Endothelial cell of umbilical vein (primary cell): ENCODE measurements at places on chromosomes 2 and 18. TPM values are rescaled to one million over a fixed set of nuclear protein-coding genes. Genes with fewer than 3 reads are reported as not detected.

DNA sequence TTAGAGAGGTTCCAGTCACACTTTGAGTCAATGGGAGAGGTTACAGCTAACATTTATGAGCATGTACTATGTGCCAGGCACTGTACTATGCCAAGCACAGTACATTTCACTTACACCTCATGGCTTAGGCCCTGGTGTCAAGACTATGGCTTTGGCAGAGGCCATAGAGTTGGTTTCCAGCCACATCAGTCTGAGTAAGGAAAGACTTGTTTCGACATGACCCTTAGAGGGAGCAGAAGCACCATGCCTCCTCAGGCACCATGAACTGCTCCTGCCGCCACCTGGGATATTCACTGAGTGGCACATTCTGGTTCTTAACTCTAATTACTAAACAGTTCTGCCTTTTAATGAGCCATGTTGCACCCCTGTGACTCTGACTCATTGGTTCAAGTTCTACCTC, 12.7 kb downstream of the DGUOK start:
- H3K27ac ChIP-seq = no peak overlapping the region
- H3K36me3 ChIP-seq = peaks cover 5% of the 10 kb centered on the region
- no peak for DNase-seq
- peaks cover 5% of the 10 kb centered on the region for H3K4me1 ChIP-seq
- H3K27me3 ChIP-seq = no peaks in the 10 kb centered on the region
- H3K4me3 ChIP-seq = no peak overlapping the region

ITGB6 gene
- polyA plus RNA-seq = 0.03 and 0.05 TPM in 2 replicates

DNA sequence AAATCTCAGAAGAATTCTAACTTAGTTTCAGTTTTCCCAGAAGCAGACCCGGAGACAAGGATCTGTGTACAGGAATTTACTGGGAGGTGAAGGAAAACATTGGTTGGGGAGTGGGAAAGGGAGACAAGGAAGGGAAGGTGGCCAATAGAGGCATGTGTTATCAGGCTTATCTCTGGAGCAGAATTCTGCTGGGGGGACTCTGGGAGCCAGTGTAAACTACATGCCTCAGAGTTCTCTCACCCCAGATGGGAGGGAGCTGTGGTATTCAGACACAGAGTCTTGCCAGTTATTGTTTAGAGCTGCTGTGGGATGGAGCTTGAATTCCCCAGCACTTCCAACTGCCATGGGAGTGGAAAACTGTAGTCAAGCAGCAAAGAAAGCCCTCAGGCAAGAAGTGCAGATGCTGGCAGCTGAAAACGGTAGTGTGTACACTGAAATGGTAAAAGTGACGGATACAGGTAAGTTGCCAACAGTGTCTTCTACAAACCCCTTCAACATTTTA, 19.0 kb downstream of the DNPEP start:
- H3K4me3 ChIP-seq = no peak overlapping the region
- no peaks in the 10 kb centered on the region for H3K36me3 ChIP-seq
- no peak overlapping the region for H3K27ac ChIP-seq
- H3K27me3 ChIP-seq = no peaks in the 10 kb centered on the region

DNA sequence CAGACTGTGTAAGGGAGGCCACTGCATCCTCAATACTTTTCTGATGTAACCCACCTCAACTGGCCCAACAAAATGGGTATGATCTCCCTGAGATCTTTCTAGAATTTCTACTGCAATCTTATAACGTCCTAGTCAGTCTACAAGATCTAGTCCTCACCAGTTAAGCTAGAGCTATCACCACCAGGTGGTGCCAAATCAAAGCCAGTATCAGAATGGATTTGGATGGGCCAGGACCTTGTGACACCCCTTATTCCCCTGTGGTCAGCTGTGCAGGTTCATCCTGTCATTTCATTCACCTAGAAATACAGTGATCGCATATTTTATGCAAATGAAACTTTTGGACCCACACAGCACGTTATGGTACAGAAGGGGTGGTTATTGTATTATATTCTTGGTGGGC, 90.3 kb downstream of the OLA1 start:
- H3K27me3 ChIP-seq = no peaks in the 10 kb centered on the region
- H3K4me1 ChIP-seq = peaks cover 11% of the 10 kb centered on the region
- peak; percentile 29 for DNase-seq

- no peak overlapping the region for H3K4me3 ChIP-seq
- no peaks in the 10 kb centered on the region for H3K4me1 ChIP-seq
- no peaks in the 10 kb centered on the region for H3K27me3 ChIP-seq
Observed at GRCh38 chr18:8374676-8375075, 234.6 kb upstream of the RAB12 start.

GRCh38 chr2:780002-780401, 102.8 kb upstream of the TMEM18 start:
- no peaks in the 10 kb centered on the region for H3K4me1 ChIP-seq
- H3K27ac ChIP-seq = no peak overlapping the region
- no peaks in the 10 kb centered on the region for H3K27me3 ChIP-seq
- no peak for DNase-seq

IL1F10 gene
- polyA plus RNA-seq = not detected in 2 replicates

DNA sequence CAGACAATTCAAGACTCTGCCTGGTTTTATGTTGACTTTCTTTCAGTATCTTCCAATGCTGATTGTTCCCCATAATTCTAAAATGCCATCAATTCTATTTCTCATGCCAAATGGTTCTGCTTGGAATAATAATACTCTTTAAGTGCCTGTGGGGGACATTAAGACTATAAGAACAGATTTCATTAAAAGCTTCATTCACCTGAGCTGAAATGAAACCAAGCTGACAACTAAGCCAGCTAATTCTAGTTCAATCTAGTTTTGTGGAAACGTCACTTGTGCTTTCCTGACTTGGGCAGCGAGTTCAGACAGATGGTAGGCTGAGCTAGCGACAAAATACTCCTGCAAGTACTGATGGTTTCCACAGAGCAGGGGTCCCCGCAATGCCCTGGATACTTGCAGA, 491.1 kb upstream of the RAB6C start:
- H3K27me3 ChIP-seq = no peaks in the 10 kb centered on the region
- no peaks in the 10 kb centered on the region for H3K36me3 ChIP-seq
- H3K27ac ChIP-seq = no peak overlapping the region
- H3K4me3 ChIP-seq = no peak overlapping the region

- DNase-seq = no peak
- H3K36me3 ChIP-seq = peaks cover 18% of the 10 kb centered on the region
- H3K4me3 ChIP-seq = no peak overlapping the region
- no peaks in the 10 kb centered on the region for H3K27me3 ChIP-seq
- peak overlapping the region; percentile 74 for H3K27ac ChIP-seq
Observed at GRCh38 chr18:36157441-36157840, 27.7 kb downstream of the ELP2 start.

GRCh38 chr2:187853381-187853791, 299.2 kb upstream of the TFPI start:
- DNase-seq = peak; percentile 15
- H3K4me1 ChIP-seq = no peaks in the 10 kb centered on the region
- H3K4me3 ChIP-seq = no peak overlapping the region

DNA sequence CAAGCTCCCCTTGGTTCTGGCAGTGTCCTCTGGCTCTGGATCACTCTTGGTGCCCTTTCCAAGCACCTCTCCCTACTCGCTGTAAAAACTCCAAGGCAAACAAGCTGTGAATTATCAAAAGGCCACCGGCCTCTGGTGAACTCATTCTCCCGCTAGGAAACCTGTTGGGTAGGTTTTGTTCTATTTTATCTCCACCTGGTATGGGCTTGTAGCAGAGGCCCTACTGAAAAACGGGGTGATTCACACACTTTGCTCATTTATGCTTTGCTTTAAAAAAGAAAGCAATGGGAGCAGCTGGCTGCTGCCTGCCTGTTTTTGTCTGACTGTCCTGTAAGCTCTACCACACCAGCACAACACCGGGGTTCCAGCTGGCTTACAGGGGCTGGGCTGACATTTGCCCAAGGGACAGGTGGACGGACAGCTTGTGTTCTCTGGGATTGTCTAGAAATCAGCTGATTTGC, 56.8 kb downstream of the SH3BP4 start:
- no peaks in the 10 kb centered on the region for H3K27me3 ChIP-seq
- no peak overlapping the region for H3K27ac ChIP-seq
- DNase-seq = no peak
- H3K36me3 ChIP-seq = peaks cover 10% of the 10 kb centered on the region
- peaks cover 13% of the 10 kb centered on the region for H3K4me1 ChIP-seq

GRCh38 chr18:25262920-25263319, 89.0 kb downstream of the ZNF521 start:
- peaks cover 3% of the 10 kb centered on the region for H3K4me1 ChIP-seq
- H3K4me3 ChIP-seq = no peak overlapping the region
- DNase-seq = no peak
- H3K36me3 ChIP-seq = peaks cover 6% of the 10 kb centered on the region
- no peak overlapping the region for H3K27ac ChIP-seq

DNA sequence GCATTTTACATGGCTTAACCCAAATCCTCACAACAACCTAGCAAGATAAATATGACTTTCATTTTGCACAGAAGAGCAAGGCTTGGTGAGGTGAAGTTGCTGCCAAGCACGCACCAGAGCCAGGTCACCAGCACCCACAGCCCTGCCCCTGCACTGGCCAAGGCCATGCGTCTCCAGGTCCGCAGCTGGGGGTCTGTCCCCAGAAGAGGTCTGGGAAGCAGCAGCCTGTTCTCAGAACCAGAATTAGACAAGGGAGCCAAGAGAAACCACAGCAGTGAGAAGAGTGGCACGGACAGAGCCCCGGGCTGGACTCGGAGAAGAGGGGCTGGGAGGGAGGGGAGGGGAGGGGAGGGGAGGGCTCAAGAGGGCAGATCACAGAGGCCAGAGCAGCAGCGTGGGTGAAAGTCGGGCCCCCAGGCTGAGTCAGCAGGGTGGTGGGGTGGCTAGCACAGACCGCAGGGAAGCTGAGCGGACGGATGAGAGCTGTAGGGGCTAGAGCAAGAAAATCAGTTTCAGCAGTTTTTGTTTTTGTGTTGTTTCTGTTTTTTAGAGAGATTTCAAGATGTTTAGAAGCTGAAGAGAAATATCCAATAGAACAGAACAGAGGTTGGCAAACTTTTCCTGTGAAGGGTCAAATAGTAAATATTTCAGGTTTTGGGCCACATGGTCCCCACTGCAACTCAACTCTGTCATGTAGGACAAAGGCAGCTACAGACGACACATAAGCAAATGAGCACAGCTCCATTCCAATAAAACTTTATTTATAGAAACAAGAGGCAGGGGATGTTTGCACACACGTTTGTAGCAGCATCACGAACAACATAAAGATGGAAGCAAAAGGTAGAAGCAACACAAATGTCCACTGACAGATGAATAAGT, 7.4 kb upstream of the MTERF4 start:
- DNase-seq = no peak
- no peaks in the 10 kb centered on the region for H3K36me3 ChIP-seq
- no peak overlapping the region for H3K27ac ChIP-seq
- no peaks in the 10 kb centered on the region for H3K27me3 ChIP-seq
- no peak overlapping the region for H3K4me3 ChIP-seq

DNA sequence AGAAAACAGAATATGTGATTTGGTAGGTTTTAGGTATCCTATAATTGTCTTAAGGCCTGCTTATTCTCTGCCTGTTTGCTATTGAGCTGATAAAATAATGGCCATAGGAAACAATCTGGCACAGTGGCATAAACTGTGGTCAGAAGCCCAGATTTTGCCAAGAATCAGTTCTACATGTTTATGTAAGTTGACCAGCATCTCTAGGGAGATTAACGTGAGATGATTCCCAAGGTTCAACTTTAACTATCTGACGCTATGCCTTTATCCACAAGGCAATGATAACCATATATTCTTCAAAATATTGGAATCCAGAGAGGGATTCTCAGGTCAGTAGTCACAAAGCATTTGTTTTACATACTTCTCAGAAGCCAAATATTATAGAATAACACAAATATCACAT, 25.6 kb downstream of the AP1S3 start:
- no peak overlapping the region for H3K4me3 ChIP-seq
- peaks cover 20% of the 10 kb centered on the region for H3K4me1 ChIP-seq
- no peaks in the 10 kb centered on the region for H3K36me3 ChIP-seq
- no peak overlapping the region for H3K27ac ChIP-seq
- DNase-seq = no peak

- no peak overlapping the region for H3K4me3 ChIP-seq
- no peaks in the 10 kb centered on the region for H3K4me1 ChIP-seq
- H3K27ac ChIP-seq = no peak overlapping the region
Observed at GRCh38 chr2:65136253-65136652, 6.3 kb upstream of the RAB1A start.

DNA sequence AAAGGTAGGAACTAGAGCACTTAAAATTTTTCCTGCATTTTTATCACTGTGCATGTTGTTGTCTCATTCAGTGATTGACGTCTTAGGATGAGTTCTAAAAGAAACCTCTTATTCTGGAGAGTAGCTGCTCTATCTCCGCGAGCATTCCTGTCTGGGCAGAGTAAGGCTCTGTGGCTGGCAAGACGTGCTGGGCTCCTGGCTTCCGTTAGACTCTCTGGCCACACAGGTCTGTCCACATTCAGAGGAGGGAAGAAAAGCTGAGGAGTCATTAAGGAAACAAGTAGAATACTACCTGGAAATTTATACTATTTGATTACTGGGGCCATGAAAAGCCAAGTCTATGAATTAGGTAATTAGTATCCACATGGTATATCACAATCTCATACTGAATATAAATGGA, 138.0 kb upstream of the DNMT3A start:
- no peak for DNase-seq
- no peak overlapping the region for H3K4me3 ChIP-seq
- no peak overlapping the region for H3K27ac ChIP-seq
- no peaks in the 10 kb centered on the region for H3K4me1 ChIP-seq
- H3K36me3 ChIP-seq = no peaks in the 10 kb centered on the region
- H3K27me3 ChIP-seq = no peaks in the 10 kb centered on the region

CHRNG gene
- polyA plus RNA-seq = not detected in 2 replicates

DLX1 gene
- 0.12 and 0.14 TPM in 2 replicates for polyA plus RNA-seq

DNA sequence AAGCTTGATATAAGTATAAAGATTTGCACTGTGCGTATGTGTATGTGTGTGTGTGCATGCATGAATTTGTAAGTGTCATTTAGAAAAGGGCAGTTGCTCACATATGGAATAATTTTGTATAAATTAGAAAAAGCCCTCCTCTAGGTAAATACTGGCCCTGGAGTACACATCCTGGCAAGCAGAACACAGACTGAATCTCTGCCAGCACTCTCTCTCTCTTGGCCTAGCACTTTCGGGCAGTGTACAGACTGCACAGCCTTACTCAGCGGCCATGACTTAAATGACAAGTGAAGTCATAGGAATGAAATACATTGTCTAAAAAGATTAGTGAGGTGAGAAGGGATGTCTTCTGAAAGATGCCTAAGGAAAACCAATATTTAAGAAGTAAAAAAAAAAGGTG, 214.1 kb downstream of the RDH14 start:
- H3K27ac ChIP-seq = no peak overlapping the region
- no peaks in the 10 kb centered on the region for H3K27me3 ChIP-seq
- no peak overlapping the region for H3K4me3 ChIP-seq
- H3K36me3 ChIP-seq = no peaks in the 10 kb centered on the region

- H3K27me3 ChIP-seq = no peaks in the 10 kb centered on the region
- H3K27ac ChIP-seq = no peak overlapping the region
- no peaks in the 10 kb centered on the region for H3K36me3 ChIP-seq
- H3K4me3 ChIP-seq = no peak overlapping the region
- no peaks in the 10 kb centered on the region for H3K4me1 ChIP-seq
Observed at GRCh38 chr2:12047761-12048160, 301.3 kb downstream of the LPIN1 start.

- H3K27me3 ChIP-seq = no peaks in the 10 kb centered on the region
- no peak overlapping the region for H3K27ac ChIP-seq
- H3K4me3 ChIP-seq = no peak overlapping the region
- no peak for DNase-seq
Observed at GRCh38 chr2:1234731-1235308, 178.4 kb upstream of the TPO start.

ST8SIA5 gene
- 0.10 and 0.25 TPM in 2 replicates for polyA plus RNA-seq

- no peaks in the 10 kb centered on the region for H3K4me1 ChIP-seq
- peaks cover 7% of the 10 kb centered on the region for H3K27me3 ChIP-seq
- no peak overlapping the region for H3K4me3 ChIP-seq
Observed at GRCh38 chr2:38057651-38058410, 18.1 kb downstream of the CYP1B1 start.

AFG3L2 gene
- 15.5 and 19.3 TPM in 2 replicates for polyA plus RNA-seq

GRCh38 chr18:72640557-72640956, 96.4 kb upstream of the CBLN2 start:
- H3K4me1 ChIP-seq = no peaks in the 10 kb centered on the region
- no peak for DNase-seq
- no peaks in the 10 kb centered on the region for H3K27me3 ChIP-seq
